ENCODE measurements at places on chromosomes 4 and X.

DNA sequence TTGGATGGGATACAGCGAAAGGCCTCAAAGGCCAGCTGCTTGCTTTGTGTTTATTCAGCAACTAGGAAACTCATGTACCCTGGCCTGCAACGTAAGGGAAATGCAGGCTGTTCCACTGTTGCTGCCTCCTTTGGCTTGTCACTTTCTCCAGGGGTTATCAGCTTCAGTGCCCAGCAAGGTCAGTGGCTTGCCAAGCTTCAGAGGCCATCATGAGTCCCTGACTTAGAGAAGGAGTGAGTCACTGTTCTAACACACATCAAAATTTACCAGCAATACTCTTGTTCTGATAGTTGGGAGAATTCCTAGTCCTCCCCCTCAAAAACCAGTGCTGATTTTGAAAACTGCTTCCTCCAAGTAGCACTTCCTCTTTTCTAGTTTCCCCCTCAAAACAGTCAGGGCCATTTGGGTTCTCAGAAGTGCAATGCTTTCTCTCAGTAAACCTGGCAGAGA lies 250.8 kb downstream of the ARHGAP24 start:
- DNase-seq, result peak; percentile 93

GRCh38 chrX:136147976-136148375 lies 643 bp downstream of the FHL1 start:
- no peak for DNase-seq

DNA sequence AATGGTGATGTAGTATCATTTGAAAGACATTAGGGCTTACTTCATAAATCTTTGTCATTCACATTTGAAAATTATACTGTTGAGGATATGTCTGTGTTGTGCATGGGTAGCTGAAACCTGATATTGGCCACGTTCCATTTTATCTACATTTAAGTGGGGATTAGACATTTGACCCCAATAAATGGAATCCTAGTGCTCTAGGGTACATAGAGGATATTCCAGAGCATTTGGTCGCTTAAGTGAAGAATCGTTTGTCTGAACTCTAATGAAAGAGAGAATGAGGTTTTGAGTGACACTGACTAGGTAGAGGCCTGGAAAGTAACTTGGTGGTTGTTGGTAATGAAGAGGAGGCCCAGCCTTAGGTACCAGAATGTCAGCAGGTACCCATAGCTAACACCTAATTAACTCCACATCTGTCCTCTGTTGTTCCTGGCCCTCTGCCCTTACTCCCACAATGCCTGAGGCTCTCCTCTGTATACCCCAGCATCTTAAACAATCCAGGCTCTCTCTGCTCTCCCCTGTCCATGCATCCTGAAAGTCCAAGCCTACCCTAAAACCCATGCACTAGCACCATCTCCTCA lies 299.5 kb upstream of the KLF3 start:
- no peak for DNase-seq

DNA sequence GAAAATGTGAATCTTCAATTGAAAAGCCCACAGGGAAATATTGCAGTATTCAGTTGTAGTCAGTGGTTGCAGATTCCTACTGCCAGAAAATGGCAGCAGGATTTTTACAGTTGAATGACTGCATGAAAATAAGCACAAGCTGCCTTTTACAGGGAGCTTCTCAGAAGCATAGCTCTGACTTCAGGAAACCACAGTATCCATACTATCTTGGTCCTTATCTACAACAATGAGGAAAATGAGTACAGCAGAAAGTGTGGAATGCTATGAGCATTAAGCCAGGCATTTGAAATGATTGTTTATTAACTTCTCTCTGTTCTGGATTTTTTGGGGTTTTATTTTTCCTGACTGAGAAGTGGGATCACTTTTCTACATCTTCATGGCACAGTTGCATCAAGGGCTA lies 34.6 kb upstream of the PRRG1 start:
- no peak for DNase-seq

DNA sequence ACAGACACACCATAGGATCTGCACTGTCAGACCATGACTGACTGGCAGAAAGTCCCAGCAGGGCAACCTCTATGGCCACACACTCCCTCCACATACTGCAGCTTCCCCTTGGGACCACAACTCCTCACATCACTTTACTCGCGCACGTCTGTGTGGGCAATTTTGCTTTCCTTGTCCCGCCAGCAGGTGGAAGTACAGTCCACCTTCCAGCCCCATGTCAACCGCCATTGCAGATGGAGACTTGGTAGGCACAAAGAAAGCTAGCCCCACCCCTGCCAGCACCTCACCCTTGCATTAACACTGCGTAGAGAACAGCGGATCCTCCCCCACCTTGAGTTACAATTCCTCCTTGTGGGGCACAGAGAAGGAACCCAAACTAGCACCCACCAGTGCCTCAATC lies 74.4 kb upstream of the NAP1L2 start:
- DNase-seq, result no peak

GRCh38 chr4:52883707-52884669 lies 21.9 kb downstream of the RASL11B start:
- no peak for DNase-seq

GRCh38 chrX:1388651-1389050 lies 3.3 kb downstream of the SLC25A6 start:
- no peak for DNase-seq

Data from suppressor macrophage treated with lipopolysaccharide for 4 hours (primary cell).